ENCODE measurements at places on chromosomes 7 and 10.

- peak; percentile 21 for DNase-seq
Observed at GRCh38 chr7:75993689-75994387, 557 bp downstream of the TMEM120A start.

DNA sequence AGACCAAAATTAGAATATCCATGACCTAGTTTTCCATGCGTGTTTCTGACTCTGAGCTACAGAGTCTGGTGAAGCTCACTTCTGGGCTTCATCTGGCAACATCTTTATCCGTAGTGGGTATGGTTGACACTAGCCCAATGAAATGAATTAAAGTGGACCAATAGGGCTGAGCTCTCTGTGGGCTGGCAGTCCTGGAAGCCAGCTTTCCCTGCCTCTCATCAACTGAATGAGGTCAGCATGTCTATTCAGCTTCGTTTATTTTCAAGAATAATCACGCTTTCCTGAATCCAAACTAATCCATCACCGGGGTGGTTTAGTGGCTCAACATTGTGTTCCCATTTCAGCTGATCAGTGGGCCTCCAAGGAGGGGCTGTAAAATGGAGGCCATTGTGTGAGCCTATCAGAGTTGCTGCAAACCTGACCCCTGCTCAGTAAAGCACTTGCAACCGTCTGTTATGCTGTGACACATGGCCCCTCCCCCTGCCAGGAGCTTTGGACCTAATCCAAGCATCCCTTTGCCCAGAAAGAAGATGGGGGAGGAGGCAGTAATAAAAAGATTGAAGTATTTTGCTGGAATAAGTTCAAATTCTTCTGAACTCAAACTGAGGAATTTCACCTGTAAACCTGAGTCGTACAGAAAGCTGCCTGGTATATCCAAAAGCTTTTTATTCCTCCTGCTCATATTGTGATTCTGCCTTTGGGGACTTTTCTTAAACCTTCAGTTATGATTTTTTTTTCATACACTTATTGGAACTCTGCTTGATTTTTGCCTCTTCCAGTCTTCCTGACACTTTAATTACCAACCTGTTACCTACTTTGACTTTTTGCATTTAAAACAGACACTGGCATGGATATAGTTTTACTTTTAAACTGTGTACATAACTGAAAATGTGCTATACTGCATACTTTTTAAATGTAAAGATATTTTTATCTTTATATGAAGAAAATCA is 35.5 kb downstream of the CAV1 start:
- DNase-seq: no peak

DNA sequence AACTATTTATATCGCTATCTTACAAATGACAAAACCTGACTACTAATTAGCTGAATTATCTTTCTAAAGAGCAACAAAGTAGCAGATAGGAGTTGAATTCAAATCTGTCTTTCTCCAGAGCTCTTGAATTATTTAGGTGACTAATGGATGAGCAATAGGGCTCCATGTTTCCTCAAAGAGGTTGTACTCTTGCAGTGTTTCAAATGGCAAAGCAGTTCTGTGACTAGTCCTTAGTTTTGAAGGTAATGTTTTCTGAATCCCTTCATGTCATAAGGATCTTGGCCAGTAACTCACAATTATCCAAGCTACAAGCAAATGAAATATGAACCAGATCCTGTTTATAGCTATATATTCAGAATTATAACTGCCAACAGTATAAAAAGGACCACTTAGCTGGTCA is 999.7 kb downstream of the NRG3 start:
- DNase-seq: peak; percentile 6

GRCh38 chr10:69065406-69066361 is 22.2 kb upstream of the SRGN start:
- DNase-seq: peak; percentile 65

GRCh38 chr10:1169981-1170866 is 114.0 kb downstream of the WDR37 start:
- DNase-seq: no peak

GRCh38 chr10:11009471-11010308 is 8.0 kb upstream of the CELF2 start:
- DNase-seq: peak; percentile 54

GRCh38 chr7:77265666-77266065 is 66.0 kb upstream of the FGL2 start:
- DNase-seq: peak; percentile 23

DNA sequence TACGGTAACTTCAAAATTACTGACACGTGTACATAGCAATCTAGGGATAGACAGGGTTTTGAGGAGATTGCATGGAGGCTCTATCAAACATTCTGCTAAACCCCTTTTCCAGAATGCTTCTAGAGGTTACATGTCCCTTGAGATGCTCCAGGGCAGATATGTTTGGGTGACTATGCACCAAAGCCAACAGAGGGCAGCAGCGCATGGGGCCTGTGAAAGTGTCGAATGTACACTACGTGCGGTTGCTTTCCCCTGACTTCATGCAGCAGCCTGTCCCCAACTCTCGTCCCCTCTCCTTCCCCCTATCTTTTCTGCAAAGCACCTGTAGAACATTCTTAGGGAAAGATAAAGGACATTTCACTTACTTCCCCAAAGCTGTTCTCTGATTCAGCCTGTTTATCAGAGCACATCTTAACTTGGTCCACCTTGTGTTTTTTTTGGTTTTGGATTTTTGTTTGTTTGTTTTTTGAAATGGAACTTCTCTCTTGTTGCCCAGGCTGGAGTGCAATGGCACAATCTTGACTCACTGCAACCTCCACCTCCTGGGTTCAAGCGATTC is 90.2 kb downstream of the UBE3C start:
- DNase-seq: peak; percentile 45

DNA sequence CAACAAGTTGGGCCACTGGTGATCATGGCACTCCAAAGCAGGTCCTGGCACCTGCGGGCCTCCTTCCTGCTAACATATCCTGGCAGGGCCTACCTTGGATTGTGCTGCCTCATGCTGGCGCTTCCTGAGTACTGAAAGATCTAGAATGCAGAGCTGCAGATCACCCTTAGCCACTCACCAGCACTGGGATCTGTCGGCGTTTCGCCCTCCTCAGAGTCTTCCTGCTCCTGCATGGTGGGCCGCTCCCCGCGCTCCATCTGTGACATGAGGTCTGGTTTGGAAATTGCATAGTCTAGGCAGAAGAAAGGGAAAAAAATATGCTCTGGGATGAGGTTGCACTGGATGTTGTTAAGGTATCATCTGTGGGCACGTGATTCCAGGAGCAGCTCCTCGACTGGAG is 10.0 kb downstream of the ZNF777 start:
- DNase-seq: no peak

GRCh38 chr7:101099969-101100781 is 14.9 kb downstream of the TRIM56 start:
- peak; percentile 98 for DNase-seq

DNA sequence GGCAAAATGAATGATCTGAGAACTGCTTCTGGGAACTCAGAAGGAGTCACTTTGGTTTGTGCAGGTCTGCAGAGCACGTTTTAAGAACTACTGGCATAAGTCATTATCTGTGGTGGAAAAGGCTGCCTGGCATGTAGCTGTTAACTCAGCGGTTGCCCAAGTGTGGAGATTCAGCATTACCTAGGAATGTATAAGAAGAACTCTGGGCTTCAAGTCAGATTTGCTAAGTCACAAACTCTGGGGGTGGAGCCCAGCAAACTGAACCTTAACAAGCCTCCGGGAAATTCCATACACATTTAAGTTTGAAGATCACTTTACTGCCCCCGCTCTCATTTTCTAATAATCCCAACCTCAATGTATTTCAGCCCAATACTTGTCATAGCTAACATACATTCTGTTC is 31.1 kb downstream of the PLXDC2 start:
- DNase-seq: peak; percentile 81

GRCh38 chr10:132392184-132392800 is 4.7 kb upstream of the PWWP2B start:
- no peak for DNase-seq

GRCh38 chr10:69362471-69362954 is 54.2 kb downstream of the TACR2 start:
- DNase-seq: peak; percentile 66

- DNase-seq: no peak
Observed at GRCh38 chr10:1475098-1475591, 262.2 kb downstream of the ADARB2 start.

DNA sequence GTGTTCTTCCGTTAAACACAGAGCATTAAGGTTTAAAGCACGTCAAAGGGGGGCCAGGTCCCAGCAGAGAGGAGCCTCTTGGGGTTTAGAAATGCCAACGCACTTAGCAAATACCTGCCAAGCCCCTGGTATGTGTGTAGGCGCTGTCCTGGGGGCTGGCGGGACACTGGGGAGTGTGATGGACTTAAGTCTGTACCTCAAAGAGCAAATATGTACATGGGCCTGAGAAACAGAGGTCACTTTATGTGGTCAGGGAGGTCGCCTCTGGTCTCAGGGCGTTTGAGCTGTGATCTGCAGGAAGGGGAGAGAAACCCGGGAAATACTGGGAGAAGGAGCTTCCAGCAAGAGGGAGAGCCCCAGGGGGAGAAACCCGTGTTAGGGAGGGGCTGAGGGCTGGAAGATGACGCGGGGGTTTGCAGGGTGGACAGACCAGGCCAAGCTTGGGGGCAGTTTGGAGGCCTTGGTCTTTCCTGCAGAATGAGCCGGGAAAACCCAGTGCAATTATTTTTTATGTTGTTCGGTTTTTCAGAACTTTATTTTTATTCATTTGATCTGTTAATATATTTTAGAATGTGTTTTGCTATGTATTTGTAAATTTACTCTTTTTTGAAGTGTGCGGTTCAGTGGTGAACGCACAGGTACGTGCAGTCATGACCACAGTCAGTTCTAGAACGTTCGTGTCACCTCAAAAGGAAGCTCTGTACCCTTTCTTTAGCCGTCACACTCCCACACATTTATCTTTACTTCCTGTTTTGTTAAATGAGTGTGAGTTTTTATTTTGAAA is 441.4 kb upstream of the FOXK1 start:
- DNase-seq: no peak

DNA sequence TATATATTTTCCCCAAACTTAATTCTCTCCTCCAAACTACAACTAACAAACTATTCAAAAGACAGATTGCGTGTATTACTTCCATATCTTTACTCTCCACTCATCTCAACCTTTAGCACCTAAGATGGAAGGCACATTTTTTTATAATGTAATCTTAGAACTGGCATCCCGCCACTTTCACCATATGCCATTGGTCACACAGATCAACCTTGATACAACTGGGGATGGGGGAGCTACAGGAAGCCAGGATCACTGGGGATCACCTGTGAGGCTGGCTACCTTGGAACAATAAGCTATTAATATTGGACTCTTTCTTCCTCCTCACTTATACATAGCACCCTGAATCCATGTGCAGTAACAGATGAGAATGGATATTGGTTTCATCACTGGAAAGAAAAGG is 469.6 kb upstream of the LRRN3 start:
- no peak for DNase-seq

GRCh38 chr10:69317175-69317604 is 38.9 kb downstream of the HK1 start:
- peak; percentile 31 for DNase-seq

- DNase-seq: no peak
Observed at GRCh38 chr7:37511915-37512314, 63.3 kb upstream of the ELMO1 start.

DNA sequence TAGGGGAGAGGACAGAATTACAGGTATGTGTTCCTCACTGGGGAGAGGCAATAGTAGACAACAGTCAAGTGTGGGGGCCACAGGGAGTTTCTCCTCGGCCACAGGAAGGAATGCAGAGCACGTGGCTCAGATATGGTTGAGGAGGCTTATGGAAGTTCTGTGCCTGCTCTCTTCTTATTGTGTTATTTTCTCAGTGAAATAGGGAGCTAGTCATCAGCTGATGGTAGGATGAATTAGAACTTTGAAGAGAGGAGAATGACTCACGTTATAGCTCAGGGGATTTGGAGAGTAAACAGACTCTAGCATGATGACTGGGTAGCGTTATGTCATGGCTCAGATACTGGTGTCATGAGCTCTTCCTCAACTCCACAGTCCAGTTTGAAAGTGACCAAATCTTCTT is 308.3 kb upstream of the IGFBP3 start:
- DNase-seq: peak; percentile 96

DNA sequence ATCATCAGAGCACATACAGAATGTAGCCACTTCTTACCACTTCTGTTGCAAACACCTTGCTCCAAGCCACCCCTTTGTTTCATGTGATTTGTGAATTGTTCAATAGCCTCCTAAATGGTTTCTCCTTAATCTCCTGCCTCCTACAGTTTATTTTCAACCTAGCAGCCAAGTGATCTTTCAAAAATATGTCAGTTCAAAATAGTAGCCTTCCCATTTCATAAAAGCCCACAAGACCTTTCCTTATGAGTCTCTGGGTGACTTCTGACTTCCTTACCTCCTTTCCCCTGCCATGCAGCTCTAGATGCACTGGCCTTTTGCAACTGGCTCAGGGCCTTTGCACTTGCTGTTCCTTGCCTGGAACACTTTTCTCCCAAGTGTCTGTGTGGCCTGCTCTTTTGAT is 4.8 kb downstream of the MINDY4 start:
- DNase-seq: no peak

DNA sequence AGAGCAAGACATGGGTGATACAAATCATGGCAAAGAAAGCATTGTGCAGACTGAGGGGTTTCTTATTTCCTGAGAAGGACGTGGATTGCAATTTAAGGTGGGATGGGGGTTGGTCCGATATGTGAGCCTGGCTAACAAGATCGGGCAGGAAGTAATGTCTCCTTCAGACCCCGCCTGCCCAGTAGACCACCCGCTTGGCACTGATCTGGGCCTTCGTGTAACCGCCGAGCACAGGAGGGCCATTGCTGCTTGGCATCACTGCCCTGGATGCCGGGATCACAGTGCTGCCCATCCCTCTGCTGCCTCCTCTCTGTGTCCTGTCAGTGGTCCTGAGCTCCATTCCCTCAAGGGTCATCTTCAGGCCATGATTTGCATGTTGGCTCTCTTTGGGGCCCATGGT is 214.6 kb upstream of the ZNF32 start:
- DNase-seq: no peak

GRCh38 chr10:6274484-6274883 is 71.8 kb downstream of the PFKFB3 start:
- DNase-seq: no peak

DNA sequence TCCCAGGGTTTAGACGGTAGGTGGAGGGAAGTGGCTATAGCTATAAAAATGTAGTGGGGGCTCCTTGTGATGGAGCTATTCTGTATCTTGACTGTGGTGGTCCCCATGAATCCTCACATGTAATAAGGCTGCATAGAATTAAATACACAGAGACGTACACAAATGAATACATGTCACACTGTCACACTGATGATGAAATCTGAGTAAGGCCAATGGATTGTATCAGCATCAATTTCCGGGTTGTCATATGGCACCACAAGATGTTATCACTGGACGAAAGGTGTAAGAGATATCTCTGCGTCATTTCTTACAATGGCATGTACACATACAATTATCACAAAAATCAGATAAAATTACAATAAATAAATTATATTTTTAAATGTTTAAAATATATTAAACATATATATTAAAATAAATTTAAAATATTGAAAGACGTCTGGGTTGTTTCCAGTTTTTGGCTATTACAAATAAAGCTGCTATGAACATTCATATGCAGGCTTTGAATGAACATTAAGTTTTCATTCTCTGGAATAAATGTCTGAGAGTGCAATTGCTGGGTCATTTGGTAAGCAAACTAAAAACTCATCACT is 38.1 kb downstream of the LEP start:
- DNase-seq: no peak

GRCh38 chr10:3672220-3672619 is 112.8 kb downstream of the KLF6 start:
- DNase-seq: no peak
